ENCODE measurements at places on chromosomes 2 and 18.

DNA sequence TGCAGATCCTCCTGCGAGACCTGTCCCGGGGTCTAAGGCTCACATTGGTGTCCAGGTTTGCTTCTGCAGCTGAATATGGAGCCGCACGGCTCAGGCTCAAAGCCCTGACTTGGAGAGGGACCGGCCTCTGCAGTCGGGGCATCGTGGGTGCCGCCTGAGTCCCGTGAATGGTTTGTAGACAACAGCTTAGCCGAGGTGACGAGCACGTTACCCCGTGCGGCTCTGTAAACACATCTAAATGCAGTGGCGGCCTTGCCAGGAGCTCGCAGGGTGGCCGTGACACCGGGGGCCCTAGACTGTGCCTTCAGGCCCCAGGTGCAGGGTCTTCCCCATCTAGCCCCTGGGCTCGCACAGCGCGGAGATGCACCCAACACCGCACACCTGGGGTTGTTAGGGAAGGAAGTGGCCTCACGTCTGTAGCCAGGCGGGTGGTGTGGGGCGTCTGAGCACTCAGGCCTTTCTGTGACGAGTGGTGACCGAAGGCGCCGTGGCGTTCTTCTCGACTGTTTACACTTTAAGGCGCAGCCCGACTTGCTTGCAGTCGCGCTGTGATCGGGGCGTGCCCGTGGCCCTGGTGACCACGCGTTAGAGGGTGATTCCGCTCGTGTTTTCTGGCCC lies 91.6 kb downstream of the NFATC1 start:
- peak; percentile 23 for DNase-seq

DNA sequence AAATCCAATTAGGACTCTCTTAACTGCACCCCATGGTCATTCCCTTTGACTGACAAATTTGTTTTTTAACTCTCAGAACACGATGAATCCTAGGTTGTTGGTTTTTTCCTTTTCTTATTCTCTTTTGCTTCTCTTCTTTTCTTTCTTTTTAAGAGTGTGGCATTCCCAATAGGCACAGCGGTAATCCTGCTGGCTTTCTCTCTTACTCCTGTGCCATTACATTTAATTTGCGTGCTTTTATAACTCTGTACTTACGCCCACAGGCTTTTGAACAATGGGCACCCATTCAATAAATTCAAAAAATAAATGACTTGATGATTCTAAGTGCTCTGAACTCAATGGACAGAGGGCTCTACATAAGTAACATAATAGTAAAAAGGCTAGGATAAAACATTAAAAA lies 189.0 kb upstream of the SMAD7 start:
- DNase-seq: no peak

GRCh38 chr2:221596192-221596591 lies 24.1 kb upstream of the EPHA4 start:
- no peak for DNase-seq

DNA sequence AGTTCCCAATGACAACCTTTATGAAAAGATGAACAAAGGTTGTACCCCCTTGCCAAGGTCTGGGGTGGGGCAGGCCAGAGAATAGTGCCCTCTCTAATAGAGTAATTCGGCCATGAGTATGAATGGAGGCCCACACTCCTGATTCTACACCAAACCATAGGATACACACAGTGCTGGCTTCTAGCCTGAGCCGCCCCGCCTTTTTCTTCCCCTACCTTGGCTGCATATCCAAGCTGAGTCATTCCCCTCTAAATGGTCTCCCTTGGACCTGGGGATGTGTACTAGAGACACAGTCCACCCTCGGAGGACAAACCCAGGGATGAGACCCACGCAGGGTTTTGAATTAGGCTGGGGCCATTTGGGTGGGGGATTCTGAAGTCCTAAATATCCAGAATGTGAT lies 107.2 kb upstream of the CAPN13 start:
- DNase-seq: no peak

DNA sequence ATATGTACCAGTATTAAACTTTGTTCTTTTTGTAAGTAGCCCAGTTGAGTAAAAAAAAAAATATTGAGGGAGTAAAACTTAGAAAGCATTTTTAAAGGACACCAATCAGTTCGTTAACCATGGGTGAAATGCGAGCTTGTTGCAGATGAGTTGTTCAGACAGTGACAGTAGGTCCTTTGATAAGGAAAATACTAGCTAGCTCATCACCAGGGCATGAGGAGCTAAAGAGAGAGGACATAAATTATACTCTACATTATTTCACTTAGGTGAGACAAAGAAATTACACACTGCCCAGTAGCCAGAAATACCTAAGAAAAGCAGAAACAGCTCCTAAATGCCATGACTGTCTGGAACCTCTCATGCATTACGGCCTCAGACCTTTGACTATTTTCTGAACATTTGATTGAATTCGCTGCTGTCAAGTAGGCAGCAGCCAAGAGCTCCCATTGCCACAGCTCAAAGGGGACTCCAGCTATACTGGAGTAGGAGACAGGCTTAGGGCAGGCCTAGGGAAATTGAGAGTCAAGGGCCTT lies 2.6 kb upstream of the HNRNPLL start:
- no peak for DNase-seq

DNA sequence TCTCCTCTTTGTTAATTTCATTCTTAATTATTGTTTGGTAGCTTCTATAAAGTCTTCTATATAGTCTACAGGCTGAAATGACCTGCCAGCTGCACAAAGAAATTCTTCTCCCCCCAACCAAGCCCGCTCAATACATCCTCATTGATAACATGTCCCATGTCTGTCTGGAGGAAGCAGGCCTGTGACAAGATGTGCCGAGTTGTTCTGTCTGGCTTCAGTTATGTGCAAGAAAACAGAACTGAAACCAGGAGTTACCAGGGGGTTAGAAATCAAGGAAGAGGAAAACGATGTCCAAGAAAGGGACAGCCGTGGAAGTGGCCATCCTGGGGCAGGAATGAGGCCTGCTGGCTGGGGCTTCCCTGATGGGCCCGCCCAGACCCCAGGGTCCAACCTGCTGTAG lies 57.6 kb downstream of the MTCL1 start:
- no peak for DNase-seq

DNA sequence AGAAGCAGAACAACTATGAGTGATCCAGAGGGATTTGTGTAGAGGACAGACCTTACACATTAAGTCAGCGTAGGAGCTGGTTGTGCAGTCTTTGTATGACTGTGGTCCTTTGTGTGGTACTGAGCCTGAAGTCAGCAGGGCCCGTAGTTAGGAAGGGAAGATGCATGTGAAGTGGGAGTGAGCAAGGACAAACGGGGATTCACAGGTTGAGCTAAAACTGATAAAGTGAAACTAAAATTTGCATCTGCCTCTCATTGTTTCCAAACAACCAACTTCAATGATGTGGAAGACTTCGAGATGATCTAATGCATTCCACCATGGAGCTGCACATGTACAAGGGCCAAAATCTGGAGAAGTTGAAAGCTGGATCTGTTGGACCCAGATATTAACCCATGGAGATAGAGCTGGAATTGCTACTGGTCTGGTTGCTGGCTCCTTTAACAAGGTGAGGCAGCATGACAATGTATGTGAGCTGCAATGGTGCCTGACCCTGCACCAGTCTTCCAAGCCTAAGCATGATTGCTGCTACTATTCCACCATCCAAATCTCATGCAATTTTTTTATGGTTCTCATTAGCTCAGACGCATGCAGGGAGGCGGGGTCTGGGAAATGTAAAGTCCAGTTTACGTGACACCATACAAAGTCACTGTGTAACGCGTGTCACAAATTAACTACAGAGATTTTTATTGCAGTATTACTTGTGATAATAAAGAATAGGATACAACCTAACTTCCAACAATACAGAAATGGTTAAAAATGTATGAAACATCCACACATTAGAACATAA lies 12.1 kb upstream of the CYBRD1 start:
- no peak for DNase-seq

GRCh38 chr2:12862541-12862940 lies 145.8 kb downstream of the TRIB2 start:
- no peak for DNase-seq

- DNase-seq: peak; percentile 23
Observed at GRCh38 chr18:79511671-79512301, 116.1 kb downstream of the NFATC1 start.

DNA sequence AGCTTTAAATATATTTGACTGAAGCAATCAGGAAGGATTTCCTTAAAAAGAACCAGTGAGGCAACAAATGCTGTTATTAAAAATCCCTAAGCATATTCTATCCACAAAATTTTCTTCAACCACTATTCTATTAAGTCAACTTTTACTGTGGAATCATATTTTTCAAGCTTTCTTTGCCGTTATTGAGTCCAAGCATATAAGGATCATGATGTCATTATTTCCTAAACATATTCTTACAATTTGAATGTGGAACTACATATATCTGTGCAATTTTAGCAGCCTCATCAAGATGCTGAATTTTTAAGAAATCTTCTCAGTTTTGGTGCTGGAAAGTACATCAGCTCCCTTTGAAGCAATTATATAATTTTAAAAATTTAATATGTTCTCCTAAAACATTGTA lies 5.6 kb downstream of the IFIH1 start:
- DNase-seq: no peak

- DNase-seq: no peak
Observed at GRCh38 chr2:147177071-147177857, 667.6 kb upstream of the ACVR2A start.

GRCh38 chr2:86808315-86809161 lies 17.8 kb upstream of the CD8A start:
- DNase-seq: peak; percentile 91

DNA sequence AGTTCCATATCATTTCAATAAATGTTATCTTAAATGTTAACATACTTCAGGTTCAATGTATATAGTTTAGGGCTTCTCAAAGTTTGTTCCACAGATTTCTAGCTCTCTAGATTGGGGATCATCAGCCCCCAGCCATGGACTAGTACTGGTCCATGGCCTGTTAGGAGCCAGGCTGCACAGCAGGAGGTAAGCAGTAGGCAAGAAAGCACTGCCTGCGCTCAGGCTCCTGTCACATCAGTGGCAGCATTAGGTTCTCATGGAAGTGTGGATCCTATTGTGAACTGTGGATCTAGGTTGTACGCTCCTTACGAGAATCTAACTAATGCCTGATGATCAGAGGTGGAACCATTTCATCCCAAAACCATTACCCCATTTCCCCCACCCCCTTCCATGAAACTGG lies 531.1 kb downstream of the PARD3B start:
- DNase-seq: no peak

GRCh38 chr2:79373358-79374130 lies 139.3 kb upstream of the CTNNA2 start:
- no peak for DNase-seq

DNA sequence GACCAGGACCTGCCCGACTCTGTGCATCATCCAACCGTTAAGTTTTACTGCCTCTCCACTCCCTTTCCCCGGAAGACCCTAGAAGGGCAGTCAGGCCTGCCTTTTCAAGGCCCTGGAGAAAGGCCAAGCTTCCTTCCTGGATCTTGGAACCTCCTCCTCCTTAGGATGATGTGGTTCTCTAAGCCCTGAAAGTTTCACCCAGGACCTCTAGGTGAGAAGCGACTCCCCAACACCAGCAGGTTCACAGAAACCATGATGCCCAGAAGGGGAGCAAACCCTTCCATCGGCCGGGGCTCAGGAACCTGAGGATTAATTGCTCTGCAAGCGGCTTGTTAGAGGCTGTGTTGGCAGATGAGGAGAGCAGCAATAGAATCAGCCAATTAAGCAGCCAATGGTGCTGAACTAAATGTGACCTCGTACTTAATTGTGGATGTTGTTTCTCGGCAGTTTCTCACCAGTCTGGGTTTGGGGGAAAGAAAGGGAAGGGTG lies 94.2 kb upstream of the FZD7 start:
- no peak for DNase-seq

DNA sequence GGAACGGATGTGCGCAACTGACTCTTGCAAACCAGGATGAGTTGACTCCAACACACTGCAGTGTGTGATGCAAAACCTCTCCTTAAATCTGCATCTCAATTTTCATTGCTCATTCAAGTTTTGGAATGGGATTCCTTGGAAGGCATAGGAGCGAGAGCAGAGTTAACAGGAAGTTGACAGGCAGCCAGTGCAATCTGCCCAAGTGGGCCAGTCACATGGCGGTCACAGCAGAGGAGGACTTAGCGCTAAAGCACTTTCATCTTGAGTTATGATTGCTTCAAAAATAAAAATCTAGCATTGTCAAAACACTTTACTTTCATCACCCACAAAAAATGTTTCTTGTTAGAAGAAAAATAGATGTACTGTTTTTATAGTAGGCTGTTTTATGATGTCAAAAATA lies 439.0 kb downstream of the FBXO15 start:
- no peak for DNase-seq

DNA sequence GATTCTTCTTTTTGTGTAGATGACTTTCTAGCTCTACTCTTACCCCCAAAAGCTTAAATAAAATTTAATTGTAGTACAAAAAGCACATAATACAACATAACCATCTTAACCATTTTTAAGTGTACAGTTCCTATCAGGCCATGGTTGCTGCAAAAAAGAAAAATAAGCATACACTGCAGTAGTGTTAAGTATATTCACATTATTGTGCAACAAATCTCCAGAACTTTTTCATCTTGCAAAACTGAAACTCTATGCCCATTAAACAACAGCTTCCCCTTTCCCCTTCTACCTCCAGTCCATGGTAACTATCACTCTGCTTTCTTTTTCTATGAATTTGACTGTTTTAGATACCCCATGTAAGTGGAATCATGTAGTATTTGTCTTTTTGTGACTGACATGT lies 18.1 kb downstream of the PPM1B start:
- no peak for DNase-seq

- DNase-seq: no peak
Observed at GRCh38 chr2:157925071-157925470, 48.9 kb upstream of the ACVR1 start.

- DNase-seq: no peak
Observed at GRCh38 chr2:228747483-228747882, 523.6 kb downstream of the PID1 start.

DNA sequence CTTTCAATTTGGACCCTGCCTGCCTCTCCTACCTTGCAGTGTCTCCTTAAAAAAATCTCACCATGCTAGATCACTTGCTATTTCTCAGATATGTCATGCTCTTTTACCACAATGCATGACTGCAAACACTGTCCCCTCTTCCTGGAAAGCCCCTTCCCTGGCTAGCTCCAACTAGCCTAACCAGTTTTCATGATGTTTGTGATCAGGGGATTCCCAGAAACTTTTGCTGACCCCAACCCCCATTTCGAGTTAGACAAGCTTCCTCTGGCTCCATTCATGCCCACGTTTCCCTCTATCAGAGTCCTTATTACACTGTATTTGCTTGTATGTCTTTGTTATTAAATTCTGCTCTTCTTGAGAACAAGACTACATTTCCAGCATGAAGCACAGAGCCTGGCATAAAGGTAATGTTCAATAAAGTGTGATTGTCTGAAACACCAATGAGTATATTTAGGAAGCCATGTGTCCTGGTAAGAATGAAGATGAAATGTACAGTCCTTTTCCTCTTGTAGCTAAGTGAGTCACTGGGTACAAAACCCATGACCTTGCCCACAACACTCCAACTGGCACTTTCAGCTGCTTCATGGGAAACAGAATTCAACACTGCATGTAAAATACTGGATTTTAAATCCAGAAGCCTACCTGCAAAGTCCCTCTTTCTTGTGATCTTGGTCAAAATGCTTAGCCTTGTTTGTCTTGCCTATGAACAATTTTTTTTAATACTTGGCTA lies 62.0 kb upstream of the ATL2 start:
- no peak for DNase-seq

Measured in left hindlimb (tissue), 1 donor.